ENCODE measurements at places on chromosomes 2 and 18. TPM values are rescaled to one million over a fixed set of nuclear protein-coding genes. Genes with fewer than 3 reads are reported as not detected.

The PAX3 gene
- not detected for total RNA-seq

The EPC2 gene
- 46.1 TPM for total RNA-seq

The LYPD1 gene
- total RNA-seq = not detected

The POTEE gene
- 2.0 TPM for total RNA-seq

The TWSG1 gene
- 8.3 TPM for total RNA-seq

The CFC1 gene
- not detected for total RNA-seq

The MROH2A gene
- total RNA-seq = not detected

The FAM237A gene
- not detected for total RNA-seq

The CAPN13 gene
- not detected for total RNA-seq

The ING5 gene
- 25.3 TPM for total RNA-seq

The UGT1A6 gene
- not detected for total RNA-seq

The SLC14A1 gene
- 0.59 TPM for total RNA-seq

The KCNG2 gene
- total RNA-seq = not detected

The CABYR gene
- total RNA-seq = 1.2 TPM

The PLEK gene
- 3.9 TPM for total RNA-seq

The FAP gene
- 0.76 TPM for total RNA-seq

The RPRM gene
- total RNA-seq = 0.41 TPM

The LAMA3 gene
- total RNA-seq = not detected

The BOLL gene
- total RNA-seq = not detected

The MDH1B gene
- total RNA-seq = not detected

The HTR2B gene
- not detected for total RNA-seq

The GATA6 gene
- not detected for total RNA-seq

The SPHKAP gene
- total RNA-seq = not detected

The CCDC148 gene
- not detected for total RNA-seq

The ACTR3 gene
- total RNA-seq = 691 TPM

The CNGA3 gene
- total RNA-seq = not detected

The LINC00305 gene
- not detected for total RNA-seq

The UGT1A5 gene
- not detected for total RNA-seq

The ABCG8 gene
- not detected for total RNA-seq

The AQP4 gene
- total RNA-seq = not detected

The FKBP1B gene
- 1.4 TPM for total RNA-seq

The SLC9A4 gene
- 0.20 TPM for total RNA-seq
